ENCODE measurements at places on chromosomes 7 and 10.

DNA sequence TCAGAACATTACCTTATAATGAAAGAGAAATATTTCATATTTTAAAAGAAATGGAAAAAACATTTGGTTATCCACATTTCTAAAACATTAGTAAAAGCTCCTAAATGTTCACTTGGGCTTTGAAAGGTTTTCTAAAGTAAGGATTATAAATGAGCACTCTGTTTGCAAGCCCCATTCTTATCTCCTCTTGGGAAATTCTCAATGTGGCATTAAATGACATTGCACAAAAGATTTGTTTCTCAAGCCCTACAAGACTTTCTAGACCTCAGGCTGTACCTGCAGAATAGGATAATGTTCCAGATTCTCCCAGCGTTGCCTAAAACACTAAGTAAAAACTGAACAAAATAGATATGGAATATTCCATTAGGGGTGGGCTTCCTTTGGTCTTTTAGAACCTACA is 658.0 kb upstream of the FOXK1 start:
- no peak for DNase-seq

DNA sequence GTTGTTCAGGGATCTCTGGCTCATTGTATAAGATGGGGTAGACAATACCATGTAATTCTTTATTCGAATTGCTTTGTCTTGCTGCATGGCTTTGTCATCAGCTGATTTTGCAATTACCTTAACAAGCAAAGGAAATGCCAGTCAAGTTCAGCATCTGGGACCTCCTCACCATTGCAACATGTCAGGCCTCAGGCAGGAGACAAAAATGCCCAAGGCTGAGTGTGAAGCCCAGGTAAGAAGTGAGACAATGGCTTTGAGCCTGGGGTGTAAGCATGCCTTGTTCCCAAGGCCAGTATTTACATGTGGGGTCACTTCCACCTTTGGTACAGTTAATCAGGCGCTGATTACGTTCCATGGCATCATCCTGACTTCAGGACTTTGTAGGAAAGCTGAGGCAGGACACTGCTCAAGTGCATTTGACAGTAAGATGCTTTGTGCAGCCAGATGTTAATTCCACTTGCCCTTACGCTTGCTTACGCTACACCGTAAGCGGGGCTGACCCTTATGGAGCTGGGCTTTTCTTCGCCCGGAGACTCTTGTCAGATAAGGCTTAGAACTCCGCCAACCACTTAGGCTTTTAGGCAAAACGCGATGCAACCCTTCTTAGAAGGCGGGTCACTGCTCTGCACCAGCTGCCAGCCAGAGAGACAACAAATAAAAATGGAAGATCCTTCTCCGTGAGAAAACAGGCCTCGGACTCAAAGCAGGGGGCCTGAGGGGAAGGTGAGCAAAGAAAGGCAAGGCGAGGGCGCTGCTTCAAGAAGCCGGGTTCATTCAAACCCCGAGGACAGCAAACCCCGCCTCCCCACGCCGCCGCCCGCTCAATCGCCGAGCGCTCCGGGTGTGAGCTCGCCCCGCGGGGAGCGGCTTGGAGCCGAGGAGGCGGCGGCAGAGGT is 1.3 kb upstream of the SP4 start:
- peak; percentile 83 for DNase-seq

GRCh38 chr10:77533887-77534278 is 103.7 kb downstream of the KCNMA1 start:
- peak; percentile 53 for DNase-seq

DNA sequence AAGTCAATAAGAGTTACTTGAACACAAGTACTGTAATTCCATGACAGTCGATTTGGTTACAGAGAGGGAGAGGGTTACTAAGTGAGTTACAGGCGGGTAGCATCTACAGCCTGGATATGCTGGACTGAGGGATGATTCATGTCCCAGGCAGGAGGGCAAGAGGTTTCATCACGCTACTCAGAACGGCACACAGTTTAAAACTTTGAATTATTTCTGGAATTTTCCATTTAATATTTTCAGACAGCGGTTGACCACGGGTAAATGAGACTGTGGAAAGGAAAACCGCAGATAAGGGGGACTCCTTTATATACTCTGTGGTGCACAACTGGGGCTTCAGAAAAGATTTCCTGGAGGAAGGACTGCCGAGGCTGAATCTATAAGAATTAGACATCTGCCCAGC is 25.7 kb upstream of the LRRC4 start:
- DNase-seq: peak; percentile 10

GRCh38 chr7:152511736-152512135 is 75.9 kb upstream of the KMT2C start:
- no peak for DNase-seq

GRCh38 chr10:55410415-55410885 is 609.4 kb upstream of the PCDH15 start:
- DNase-seq: peak; percentile 36

DNA sequence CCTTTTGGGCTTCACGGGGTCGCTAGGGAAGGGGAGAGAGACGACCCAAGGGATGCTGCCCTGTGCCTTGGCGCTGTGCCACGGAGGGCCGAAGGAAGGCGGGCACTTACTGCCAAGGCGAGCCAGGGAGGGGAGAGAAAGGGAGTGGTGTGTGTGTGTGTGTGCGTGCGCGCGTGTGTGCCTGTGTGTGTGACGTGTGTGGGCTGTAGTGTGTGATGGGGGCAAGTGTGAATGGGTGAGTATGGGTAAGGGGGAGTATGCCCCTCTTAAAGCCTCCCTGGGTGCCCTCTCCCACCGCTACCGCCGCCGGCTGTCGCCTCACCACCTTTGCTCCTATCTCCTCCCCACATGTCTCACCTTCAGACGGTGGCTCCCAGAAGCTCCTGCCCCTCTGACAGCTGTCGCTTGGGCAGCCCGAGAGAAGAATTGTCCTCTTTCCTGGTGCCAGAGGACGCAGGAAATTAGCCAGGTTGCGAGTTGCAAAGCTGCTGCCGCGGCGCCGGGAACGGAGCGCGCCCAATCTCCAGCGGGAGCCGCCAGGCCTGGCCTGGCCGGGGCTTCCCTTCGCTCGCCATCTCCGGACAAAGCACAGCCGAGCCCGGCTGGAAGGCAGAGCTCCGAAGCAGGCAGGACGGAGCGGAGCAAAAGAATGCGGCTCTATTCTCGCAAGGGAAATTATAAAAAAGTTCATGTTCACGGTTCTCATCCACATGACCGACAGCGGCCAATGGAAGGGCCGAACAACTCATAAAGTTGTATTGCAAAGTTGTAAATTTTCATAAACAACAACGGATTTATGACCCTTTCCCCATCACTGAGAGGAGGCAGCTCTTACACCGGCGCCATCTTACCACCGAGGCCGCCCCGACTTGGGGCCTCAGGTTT is at the start of gene HOXA3:
HOXA3 (minus strand) TSS at position 653 of the 885 bp plus-strand sequence. CDS start 41,943 bp downstream, outside the sequence.
- no peak for DNase-seq

GRCh38 chr10:127174866-127175265 is 21.5 kb downstream of the INSYN2A start:
- DNase-seq: no peak

DNA sequence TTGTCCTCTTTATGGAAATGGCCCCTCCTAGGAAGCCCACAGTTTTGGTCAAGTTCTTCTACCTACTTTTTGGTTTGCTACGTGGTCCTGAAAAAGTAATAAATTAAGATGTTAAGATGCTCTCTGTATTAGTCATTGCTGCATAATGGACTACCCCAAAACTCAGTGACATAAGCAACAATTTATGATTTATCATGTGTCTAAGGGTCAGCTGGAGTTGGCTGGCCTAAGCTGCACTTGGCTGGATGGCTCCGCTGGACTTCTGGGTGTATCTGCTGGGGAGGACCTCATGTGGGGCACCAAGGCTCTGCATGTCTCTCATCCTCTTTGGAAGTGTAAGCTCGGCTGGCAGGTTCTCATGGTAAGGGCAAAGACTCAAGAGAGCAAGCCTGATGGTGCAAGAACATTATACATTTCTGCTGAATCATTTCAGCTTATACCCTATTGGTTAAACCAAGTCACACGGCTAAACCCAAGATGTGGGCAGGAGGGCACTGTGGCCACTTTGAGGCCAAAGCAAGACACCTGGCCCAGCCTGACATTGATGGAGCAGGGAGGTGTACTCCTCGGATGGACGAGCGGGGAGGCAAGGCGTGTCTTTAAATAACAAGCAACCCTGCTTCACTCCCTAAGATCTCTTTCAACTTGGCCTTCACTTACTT is 47.7 kb downstream of the TBXAS1 start:
- no peak for DNase-seq

DNA sequence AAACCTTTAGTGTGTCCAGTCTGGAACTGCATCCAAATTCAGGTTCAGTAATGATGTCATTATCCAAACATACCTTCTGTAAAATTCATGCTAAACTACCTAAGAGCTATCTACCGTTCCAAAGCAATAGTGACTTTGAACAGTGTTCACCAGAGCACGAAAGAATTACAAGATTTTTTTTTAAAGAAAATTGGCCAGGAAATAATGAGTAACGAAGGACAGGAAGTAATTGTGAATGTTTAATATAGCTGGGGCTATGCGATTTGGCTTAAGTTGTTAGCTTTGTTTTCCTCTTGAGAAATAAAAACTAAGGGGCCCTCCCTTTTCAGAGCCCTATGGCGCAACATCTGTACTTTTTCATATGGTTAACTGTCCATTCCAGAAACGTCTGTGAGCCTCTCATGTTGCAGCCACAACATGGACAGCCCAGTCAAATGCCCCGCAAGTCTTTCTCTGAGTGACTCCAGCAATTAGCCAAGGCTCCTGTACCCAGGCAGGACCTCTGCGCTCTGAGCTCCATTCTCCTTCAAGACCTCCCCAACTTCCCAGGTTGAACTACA is 694 bp upstream of the FAS start:
- DNase-seq: peak; percentile 70

DNA sequence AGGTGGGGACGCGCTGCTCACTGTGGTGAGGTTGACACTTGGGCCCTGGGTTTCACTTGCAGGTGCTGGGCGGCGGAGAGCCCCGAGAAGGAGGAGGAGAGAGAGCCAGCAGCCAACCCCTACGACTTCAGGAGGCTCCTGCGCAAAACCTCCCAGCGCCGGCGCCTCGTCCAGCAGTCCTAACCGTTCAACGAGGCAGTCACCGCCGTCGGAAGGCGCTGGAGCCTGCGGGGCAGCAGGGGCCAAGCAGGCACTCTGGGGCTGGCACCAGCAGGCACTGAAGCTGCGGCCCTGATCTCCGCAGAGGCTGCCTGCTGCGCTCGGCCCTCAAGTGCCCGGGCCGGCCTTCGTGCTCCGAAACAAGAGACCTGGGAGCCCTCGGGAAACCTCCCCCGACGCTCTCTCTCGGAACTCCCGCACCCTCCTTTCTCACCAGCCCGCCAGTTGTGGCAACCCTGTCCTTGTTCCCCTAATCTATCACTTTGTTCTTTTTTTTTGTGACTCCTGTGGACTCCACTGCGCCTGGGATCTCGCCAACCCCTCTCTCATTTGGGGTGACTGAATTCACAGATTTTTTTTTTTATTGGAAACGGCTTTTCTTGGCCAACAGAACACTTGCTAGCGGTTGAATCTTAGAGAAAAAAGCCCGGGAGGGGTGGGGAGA is 4.7 kb upstream of the GAD2 start:
- no peak for DNase-seq

DNA sequence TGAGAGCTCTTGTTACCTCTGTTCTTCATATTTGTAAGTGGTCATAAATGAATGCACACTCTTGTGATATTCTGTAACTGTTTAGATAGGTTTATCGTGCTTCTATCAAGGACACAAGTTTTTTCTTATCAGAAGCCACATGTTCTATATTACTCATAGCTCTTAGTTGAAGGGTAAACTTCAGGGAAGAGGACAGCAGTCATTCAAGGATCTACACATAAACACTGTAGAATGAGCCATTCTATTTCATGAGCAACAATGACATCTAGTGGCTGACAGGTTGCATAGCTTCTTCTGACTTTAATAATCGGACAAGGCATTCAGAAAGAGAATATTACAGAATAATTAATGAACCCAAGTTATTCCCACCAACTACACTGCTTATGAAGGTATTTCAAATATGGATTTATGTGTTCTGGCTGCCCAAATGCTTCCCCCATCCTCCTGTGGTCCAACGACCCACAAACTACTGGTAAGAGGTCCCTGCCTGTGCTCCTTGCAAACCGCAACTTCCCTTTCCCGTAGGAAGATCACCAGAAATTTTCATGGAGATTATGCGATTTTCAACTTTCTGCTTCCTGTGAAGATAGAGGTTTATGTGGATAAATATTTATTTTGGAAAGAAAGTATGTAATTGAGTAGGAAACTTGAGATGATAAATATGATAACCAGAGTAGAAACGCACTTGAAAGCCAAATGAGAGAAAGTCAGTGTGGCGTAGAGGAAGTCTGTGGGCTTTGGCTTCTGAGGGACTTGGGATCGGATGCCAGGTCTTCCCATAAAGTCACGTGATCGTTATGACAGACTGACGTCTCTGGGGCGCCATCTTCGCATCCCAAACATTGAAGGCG is 16.8 kb upstream of the ABCB5 start:
- peak; percentile 81 for DNase-seq

DNA sequence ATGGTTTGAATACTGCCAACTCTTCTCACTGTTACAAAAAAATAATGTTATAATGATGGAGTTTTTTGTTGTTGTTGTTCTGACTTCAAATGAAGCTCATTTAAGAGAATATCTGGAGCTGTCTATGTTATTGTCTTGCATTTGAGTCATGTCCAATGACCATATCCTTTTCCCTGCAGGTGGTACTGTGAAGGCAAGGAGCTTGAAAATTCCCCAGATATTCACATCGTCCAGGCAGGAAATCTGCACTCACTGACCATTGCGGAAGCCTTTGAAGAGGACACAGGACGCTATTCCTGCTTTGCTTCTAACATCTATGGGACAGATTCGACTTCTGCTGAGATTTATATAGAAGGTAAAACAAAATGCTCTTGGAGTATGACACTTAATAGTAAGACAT is 33.5 kb downstream of the MYPN start:
- no peak for DNase-seq

GRCh38 chr7:116588225-116588624 is 63.4 kb downstream of the CAV1 start:
- no peak for DNase-seq

DNA sequence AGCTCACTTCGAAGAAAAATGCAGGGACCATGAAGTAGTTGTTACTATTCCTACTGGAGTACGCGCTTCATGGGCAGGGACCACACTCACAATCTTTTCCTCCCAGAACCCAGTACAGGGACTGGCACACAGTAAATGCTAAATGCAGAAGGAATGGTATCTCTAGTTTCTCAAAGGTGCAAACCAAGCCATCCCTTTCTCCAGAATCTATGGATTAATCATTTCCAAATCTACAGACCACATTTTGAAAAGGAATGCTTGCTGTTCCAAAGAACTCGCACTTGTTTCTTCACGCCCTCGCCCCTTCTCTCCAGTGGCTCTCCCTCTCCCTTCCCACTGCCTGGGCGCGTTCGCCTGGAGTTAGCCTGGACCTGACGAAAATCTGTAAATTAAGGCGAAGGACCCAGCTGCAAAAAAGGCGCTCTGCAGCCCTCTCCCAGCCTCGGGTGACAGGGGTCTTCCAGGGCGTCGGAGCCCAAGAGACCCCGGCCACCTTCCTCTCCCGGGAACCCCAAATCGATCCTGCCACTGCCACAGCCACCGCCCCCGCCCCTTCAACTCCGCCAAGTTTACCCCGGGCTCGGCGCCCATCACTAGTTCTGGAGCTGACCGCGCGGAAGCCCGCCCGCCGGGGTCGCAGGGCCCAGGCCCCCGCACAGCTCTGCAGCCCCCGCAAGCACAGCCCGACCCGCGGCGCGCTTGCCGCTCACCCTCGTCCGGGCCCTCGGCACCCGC is 527 bp downstream of the PDIA4 start:
- peak; percentile 17 for DNase-seq

- DNase-seq: peak; percentile 88
These were observed 18.6 kb downstream of the FGFR2 start for GRCh38 chr10:121579656-121580055.

- no peak for DNase-seq
These were observed 20.8 kb upstream of the MKI67 start for GRCh38 chr10:128147064-128147463.

- no peak for DNase-seq
These were observed 21.9 kb downstream of the BNIP3 start for GRCh38 chr10:131959841-131960240.

GRCh38 chr10:123906884-123907652 is 15.5 kb upstream of the CPXM2 start:
- no peak for DNase-seq

Data from epithelial cell of esophagus (primary cell).